ENCODE measurements at places on chromosomes 12 and 14.

GRCh38 chr14:70955543-70956480, 48.6 kb downstream of the PCNX1 start:
- DNase-seq, result no peak
- no peak overlapping the region for H3K27ac ChIP-seq
- H3K4me3 ChIP-seq, result no peak overlapping the region
- H3K36me3 ChIP-seq, result peaks cover 4% of the 10 kb centered on the region
- no peaks in the 10 kb centered on the region for H3K27me3 ChIP-seq

GRCh38 chr14:35391388-35391710, 13.2 kb downstream of the NFKBIA start:
- peaks cover 4% of the 10 kb centered on the region for H3K4me1 ChIP-seq

- no peak overlapping the region for H3K4me3 ChIP-seq
- no peaks in the 10 kb centered on the region for H3K27me3 ChIP-seq
- DNase-seq, result no peak
Measured at GRCh38 chr14:86625637-86626036, 1095.7 kb downstream of the FLRT2 start.

GRCh38 chr12:1515010-1515409, 79.4 kb downstream of the FBXL14 start:
- no peaks in the 10 kb centered on the region for H3K36me3 ChIP-seq
- H3K27me3 ChIP-seq, result no peaks in the 10 kb centered on the region
- no peak overlapping the region for H3K4me3 ChIP-seq
- H3K4me1 ChIP-seq, result no peaks in the 10 kb centered on the region
- no peak overlapping the region for H3K27ac ChIP-seq

DNA sequence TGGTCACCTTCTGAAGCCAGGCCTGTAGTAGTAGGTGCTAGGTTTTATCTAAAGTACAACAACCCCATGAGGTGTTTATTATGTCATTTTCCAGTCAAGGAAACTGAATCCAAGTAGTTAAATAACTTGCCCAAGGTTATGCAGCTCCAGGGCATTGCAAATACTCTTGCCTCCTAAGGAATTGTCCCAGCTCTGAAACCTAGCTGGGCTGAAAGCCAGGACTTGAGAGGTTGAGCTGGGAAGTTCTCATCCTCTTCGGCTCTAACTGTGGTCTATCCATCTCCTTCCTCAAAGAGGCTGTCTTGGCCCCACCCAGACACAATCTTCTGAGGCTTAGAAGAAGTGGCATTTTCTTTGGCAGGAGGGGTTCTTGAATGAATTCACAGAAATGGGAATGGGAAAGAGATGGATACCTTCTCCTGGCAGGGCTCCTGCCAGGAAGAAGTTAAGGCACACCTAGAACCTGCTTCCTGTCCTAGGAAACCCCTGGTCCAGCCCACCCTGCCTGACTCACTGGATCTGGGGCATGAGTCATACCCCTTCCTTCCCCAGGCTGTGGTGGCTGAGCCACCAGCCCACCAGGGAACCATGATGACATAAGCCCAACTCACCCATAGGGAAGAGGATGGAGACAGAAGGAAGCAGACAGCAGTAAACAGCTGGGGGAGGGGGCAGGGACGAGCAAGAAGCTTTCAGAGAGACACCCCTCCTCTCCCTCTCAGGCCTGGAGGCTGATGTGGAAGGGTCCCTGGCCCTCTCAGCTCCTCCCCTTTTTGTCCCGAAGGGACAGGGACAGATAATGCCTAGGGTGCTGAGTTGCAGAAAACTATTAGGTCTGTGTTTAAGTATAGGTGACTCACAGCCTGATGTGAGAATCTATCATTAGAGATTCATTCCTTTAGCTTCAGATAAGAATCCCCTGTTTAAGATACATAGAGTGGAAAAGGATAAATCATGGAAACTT, 2.1 kb upstream of the PLEK2 start:
- no peak for DNase-seq
- no peaks in the 10 kb centered on the region for H3K4me1 ChIP-seq
- no peaks in the 10 kb centered on the region for H3K36me3 ChIP-seq
- no peak overlapping the region for H3K4me3 ChIP-seq

DNA sequence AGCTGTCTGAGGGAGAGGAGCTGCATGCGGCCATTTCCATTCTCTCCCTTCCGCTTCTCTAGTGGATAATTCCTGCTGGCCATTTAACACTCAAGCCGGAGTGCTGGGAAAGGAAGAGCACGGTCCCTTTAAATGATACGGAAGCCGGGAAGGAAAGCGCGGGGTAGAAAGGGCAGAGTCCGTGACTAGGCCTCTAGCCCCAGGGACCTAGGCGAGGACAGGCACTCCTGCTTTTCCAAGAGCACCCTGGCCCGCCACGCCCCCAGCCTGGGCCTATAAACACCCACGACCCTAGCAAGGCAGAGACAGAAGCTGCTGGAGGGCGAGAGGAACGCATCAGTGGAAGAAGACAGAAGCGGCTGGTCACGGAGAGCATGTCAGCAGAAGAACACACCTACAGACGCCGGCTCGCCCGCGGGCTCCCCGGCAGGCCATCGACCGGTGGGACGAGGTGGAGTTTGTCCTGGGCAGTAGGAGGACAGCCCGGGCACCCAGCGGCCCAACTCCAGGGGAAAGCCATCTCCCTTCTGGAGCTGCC, 1206.6 kb upstream of the TMEM132C start:
- H3K27ac ChIP-seq, result no peak overlapping the region
- no peaks in the 10 kb centered on the region for H3K4me1 ChIP-seq
- no peaks in the 10 kb centered on the region for H3K27me3 ChIP-seq
- no peak for DNase-seq
- no peak overlapping the region for H3K4me3 ChIP-seq
- no peaks in the 10 kb centered on the region for H3K36me3 ChIP-seq

DNA sequence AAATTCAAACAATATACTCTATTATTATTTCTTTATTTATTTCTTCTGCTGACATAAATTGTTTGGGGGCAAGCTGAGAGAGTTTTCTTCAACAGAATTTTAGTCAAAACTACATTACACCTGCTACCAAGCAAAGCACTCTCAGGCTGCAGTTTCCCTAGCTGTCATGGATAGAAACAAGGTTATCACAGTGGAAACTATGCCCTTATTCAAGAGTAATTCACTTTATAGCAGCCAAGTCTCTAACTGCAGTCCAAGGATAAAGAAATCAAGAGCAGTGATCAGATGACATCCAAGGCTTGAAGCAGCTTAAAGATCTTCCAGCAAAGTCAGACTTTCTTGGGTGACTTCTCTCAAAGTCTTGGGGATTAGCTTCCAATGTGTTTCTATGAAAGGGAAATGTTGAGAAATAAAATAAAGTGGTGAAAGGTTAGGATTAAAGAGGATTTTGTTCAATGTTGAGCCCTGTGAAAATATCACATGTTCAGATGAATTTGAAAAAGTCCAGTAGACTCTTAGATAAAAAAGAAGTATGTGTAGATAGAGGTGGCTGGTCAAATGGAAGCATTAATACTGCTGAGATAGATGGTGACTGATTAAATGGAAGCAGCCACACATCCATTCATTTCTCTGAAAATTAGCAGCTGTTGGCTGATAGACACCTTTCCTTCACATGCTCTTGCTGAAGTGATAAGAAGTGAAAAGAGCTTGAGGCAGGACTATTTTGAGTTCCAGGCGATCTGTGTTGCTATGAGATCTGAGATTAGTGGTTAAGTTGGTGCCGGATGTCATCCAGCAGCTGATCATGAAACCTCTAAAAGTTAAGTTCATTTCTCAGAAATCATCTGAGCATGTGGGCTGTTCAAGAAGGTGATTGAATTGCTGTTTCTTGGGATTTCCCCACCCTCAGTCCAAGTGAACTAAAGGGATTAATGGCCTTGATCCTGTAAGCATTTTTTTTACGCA, 257.8 kb upstream of the BTG1 start:
- no peaks in the 10 kb centered on the region for H3K36me3 ChIP-seq
- no peaks in the 10 kb centered on the region for H3K4me1 ChIP-seq

DNA sequence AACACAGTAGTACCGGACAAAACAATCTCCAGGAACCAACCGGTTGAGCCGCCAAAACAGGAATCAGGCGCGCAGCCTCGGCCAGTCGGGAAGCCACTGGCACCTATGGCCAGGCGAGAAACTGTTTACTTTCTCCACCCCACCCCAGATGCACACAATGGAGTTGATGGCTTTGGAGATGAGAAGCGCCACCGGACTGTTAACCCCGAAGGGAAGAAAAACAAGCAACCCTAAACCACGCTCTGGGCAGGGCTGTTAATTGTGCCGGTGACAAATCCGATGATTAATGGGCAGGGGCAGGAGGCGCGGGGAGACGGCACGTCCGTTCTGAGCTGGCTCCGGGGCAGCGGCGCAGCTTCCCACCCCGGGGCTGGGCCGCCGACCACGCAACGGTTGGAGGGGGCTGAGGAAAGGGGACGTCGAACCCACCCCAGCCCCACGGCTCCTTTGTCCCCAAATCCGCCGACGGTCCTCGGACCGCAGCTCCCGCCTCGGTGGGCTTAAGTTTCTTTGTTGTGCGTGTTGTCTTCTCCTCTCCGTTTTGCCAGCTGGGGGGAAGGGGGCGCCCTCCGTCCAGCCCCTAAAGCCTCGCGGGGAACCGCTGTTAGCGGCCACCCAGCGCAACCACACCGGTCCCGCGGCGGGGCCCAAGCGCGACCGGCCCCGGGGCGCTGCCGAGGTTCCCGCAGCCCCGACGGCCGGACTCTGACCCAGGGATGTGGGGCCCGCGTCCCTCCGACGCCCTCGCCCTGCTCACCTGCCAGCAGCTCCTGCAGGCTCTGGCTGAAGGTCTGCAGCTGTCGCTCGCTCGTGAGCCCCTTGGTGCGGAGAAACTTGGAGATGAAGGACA, 790 bp downstream of the BTG1 start:
- H3K4me3 ChIP-seq, result peak overlapping the region; percentile 86
- peak; percentile 60 for DNase-seq
- no peaks in the 10 kb centered on the region for H3K36me3 ChIP-seq

DNA sequence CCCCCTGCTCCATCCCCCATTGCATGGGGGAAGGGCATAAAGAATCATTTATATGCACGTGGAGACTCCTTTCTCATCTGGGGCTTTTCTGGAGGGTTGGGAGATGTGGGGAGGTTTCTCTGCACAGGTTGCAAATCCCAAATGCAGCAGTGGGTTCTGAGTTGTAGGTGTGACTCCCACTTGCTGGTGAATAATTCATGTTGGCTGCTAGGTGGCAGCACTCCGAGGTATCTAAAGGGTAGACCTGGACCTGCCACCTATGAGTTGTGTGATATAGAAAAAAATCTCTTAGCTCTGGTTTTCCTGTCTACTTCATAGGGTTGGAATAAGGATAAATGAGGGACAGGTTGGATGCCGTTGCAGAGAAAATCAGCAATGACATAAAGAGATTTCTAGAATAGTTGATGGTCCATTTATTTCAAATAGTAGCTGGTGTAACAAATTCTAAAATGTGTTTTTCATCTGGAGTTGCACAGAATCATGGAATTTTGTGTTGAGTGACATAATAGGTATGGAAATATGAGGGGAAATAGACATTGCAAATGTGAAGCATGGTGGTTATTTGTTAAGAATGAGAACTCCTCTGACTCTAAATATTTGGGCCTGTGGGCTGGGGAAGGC, 4.6 kb downstream of the MARCHF9 start:
- no peak overlapping the region for H3K4me3 ChIP-seq
- peaks cover 34% of the 10 kb centered on the region for H3K27me3 ChIP-seq
- H3K4me1 ChIP-seq, result peaks cover 8% of the 10 kb centered on the region

GRCh38 chr14:39548358-39548757, 116.1 kb upstream of the FBXO33 start:
- no peak overlapping the region for H3K4me3 ChIP-seq
- no peak for DNase-seq
- no peak overlapping the region for H3K27ac ChIP-seq

DNA sequence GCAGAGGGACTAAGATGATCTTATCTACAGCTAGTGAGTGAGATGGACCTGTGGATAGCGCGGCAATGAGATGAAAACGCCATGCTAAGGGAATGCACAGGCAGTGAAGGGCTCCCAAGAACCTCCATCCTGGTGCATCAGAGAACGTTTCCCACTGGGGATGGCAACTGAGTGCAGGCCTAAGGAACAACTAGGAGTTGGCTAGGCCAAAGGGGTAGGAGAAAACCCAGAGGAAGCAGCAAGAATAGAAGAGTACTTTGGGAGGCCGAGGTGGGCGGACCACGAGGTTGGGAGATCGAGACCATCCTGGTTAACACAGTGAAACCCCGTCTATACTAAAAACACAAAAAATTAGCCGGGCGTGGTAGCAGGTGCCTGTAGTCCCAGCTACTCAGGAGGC, 24.6 kb upstream of the BATF start:
- no peak for DNase-seq
- no peaks in the 10 kb centered on the region for H3K36me3 ChIP-seq
- H3K27ac ChIP-seq, result no peak overlapping the region
- H3K4me1 ChIP-seq, result no peaks in the 10 kb centered on the region
- no peak overlapping the region for H3K4me3 ChIP-seq
- no peaks in the 10 kb centered on the region for H3K27me3 ChIP-seq

DNA sequence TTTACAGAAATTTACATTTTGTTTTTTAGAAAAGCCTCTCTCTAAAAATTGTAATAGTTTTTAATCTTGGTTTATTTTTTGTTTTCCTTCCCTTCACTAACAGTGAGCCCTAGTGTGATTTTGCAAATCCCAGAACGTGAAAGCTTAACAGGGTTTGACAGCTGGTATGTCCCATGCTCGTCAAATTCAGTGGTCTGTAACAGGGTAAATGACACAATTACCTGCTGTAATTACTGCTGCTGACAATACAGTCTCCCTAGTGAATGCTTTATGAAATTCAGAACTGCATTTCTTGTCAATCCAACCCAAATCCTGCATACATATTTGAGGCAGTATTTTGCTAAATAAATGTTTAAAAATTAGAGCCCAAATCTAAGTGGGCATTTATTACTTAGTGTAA, 249.2 kb downstream of the NELL2 start:
- no peaks in the 10 kb centered on the region for H3K36me3 ChIP-seq
- no peaks in the 10 kb centered on the region for H3K27me3 ChIP-seq
- no peaks in the 10 kb centered on the region for H3K4me1 ChIP-seq

- H3K27me3 ChIP-seq, result no peaks in the 10 kb centered on the region
- H3K27ac ChIP-seq, result peak overlapping the region; percentile 94
- peaks cover 5% of the 10 kb centered on the region for H3K36me3 ChIP-seq
- DNase-seq, result no peak
Measured at GRCh38 chr12:111841236-111841749, 735 bp upstream of the MAPKAPK5 start.

DNA sequence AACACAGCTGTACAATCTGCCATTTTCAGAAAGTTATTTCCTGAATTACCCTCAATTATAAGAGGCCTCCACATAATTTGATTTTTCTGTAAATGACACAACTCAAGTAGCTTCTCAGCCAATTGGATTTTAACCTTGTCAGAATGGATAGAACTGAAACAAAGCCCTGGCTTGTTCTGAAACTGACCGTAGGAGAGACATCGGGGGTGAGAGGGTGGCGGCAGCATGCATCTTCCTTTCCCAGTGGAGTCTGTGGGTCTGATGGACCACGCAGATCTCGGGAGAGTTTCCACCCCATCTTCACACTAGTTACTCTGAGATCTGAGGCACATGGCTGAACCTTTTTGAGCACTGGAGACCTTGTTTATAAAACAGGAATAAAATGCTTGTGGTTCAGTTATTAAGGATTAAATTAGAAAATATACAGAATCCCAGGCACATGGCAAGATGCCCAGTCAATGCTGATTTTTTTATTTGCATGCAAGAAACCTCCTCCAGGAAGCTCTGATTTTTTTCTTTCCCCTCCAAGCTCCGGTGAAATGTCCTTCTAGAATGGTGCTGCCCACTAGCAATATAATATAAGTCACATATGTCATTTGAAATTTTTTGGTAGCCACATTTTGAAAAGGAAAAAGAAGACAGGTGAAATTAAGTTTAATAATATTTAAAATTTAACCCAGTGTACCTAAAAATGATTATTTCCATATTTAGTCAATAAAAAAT, 153.9 kb downstream of the CHST11 start:
- no peaks in the 10 kb centered on the region for H3K27me3 ChIP-seq
- H3K4me3 ChIP-seq, result no peak overlapping the region
- no peak for DNase-seq
- H3K4me1 ChIP-seq, result no peaks in the 10 kb centered on the region
- H3K27ac ChIP-seq, result no peak overlapping the region

GRCh38 chr14:90628825-90629224, 187.4 kb downstream of the TTC7B start:
- no peaks in the 10 kb centered on the region for H3K36me3 ChIP-seq
- no peak for DNase-seq
- peak overlapping the region; percentile 94 for H3K27ac ChIP-seq

Data from psoas muscle (tissue), 8 donors.